ENCODE measurements at places on chromosomes 12 and 14.

DNA sequence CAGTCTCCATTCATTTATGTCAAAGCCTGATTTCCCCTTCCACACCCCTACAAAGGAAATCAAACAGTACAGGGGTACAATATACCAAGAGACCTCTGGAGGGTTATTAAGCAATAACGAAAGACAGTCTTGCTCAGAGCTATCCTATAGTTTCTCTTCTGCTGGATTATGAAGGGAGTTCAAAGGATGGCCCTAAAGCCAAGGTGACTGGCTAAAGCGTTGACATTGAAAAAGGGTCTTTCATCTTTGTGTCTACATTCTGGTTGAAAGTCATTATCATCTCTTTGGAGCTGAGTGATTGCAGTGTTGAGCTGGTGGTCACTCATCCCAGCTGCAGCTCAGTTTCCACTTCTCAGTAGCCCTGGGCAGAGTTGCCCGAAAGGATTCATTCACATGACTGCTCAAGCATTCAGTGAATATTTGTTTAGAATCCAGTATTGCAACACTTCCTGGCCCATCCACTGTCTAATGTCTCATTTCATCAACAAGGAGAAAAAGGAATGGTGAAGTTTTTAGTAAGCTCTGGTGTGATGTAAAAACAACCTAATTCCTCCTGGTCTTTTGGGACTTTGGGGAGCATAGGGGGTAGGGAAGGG, 19.2 kb upstream of the TBX5 start:
- DNase-seq: no peak

DNA sequence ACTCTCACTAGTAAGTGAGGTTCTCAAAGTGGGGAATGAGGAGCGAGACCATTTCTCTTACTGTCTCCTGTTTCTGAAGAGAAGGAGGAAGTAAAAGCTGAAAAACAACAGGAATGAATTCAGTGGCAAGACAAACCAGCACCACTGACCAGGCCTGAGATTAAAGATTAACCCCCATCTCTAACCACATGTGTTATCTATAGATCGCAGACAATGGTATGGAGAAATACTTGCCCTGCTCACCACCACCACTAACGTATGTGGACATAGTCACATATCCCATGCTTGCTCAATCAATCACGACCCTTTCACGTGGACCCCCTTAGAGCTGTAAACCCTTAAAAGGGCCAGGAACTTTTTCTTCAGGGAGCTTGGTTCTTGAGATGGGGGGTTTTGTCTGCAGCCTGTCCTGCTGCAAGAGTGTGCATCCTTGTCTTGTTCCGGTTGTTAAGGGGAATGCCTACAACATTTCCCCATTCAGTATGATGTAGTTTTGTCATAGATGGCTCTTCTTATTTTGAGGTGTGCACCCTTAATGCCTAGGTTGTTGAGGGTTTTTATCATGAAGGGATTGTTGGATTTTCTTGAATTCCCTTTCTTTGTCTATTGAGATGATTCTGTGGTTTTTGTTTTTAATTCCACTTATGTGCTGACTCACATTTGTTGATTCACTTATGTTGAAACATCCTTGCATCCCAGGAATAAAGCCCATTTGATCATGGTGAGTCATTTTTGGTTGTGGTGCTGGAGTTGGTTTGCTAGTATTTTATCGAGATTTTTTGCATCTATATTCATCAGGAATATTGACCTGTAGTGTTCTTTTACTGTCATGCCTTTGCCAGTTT, 698.8 kb upstream of the LMO3 start:
- no peak for DNase-seq

DNA sequence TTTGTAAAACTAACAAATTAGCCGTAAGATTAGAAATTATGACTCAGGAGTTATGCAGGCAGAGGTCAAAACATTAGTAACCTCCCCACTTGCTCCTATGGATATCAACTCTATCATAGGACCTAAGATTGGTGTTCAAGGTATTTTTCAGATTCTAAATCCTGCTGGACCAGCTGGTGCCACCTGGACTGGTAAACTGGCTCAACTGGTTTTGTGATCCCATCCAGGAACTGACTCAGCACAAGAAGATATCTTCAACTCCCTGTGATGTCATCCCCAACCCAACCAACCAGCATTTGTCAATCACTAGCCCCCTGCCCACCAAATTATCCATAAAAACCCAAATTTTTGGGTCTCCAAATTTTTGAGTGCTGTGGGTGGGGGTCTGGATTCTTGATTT, 98.1 kb upstream of the OR4E1 start:
- no peak for DNase-seq

- no peak for DNase-seq
These were observed 38.3 kb downstream of the MYO1H start for GRCh38 chr12:109386059-109386433.

GRCh38 chr12:93191956-93192355, 185.8 kb upstream of the NUDT4 start:
- DNase-seq: no peak

DNA sequence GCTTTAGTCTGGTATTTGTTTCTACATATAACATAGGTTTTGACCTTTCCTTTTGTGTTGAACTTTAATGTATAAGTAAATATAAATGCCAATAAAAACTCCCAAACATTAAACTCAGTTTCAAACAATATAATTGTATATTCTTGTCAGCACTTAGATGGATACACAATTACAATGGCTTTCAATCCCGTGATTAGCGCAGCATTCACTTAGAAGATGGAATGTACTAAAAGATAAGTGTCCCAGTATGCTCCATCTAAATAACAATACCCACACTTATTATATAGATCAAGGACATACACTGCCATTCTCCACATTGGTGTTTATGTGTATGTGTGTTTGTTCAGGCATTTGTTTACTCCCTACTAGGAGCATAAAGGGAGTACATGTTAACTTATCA, 193.1 kb downstream of the SOX5 start:
- no peak for DNase-seq

Measured in NCI-H1436 (cell line).